ENCODE measurements at places on chromosomes 5 and 9.
A peak's percentile ranks its signal among the peaks of the same experiment; 100 is the strongest.

GRCh38 chr5:96219580-96220281 lies 213.3 kb downstream of the PCSK1 start:
- peak; percentile 91 for DNase-seq

DNA sequence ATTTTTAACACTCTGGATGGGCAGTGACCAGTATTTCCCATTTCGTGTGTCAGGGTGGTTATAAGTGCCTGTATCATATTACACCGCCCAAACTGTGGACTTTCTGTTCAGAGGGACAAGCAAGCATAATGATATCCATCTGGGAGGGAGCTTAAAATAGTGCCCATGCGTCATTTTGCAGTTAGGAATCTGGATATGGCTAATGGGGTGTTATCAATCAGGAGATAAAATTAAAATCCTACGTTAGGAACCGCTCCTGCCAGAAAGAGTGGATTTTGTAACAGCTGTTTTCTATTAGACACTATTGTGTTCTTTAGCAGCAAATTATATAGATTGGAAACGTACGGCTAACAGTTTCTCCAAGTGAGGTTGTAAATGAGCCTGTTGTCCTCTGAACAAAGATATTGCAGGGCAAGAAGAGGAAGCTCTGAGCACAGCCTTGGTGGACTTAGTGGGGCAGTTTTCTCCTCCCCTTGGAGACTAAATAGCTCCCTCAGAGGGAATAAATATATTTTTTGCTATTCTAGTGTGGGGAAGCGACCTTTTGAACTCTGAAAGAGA lies 160.4 kb downstream of the SPATA31D1 start:
- DNase-seq, result peak; percentile 96

DNA sequence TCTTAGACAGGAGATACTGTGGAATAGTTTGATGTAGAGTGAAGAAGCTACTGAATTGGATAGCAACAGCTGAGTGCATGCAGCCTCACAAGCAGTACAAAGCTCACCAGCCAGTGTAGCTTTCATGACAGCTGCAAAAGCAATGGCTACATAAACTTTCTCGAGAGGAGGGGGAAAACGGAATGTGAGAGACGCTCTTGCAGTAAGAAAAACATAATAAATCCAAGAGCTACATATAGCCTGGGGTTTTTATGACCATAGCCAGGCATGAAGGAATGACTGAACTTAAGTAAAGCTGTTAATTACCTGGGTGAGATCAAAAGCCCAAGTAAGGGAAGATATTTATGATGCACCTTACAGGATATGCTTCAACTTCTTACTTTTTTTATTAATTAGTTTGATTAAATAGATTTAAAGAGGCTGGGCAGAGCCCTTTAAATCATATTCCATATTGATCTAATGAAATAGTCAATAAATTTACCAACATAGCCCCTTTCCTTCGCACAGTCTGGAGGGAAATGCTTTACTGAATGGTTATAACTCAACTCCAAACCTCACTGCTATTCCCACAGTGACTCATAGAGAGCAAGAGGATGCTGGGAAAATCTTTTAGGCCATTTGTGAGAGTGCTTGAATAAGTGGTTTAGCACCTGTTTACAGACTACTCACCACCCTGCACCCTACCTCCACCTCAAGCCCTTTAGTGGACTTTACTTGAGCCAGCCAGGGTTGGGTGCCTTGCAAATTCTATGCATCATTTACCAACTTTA lies 407.2 kb upstream of the CLINT1 start:
- no peak for DNase-seq

GRCh38 chr5:31963358-31964006 lies 210.6 kb downstream of the GOLPH3 start:
- DNase-seq, result no peak

- DNase-seq, result no peak
These were observed 285.7 kb upstream of the TUT7 start for GRCh38 chr9:86639899-86640379.

- DNase-seq, result peak; percentile 86
These were observed 11.5 kb downstream of the PDLIM4 start for GRCh38 chr5:132268769-132269551.

GRCh38 chr5:109645707-109646192 lies 44.0 kb upstream of the MAN2A1 start:
- DNase-seq, result no peak

DNA sequence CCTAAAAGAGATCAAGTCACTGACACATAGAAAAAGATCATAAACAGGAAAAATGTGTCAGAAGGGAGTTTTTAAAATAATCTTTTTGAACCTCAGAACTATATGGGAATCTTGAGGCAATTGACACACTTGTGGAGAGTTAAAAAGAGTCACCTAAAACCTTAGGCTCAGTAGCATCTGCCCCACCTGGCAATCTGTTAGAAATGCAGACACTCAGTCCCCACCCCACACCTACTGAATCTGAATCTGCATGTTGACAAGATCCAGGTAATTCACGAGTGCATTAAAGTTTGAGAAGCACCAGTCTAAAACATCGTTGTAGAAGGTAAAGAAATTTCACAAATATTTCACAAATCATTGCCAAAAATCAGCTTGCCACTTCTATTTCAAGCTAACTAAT lies 388.3 kb downstream of the NR2F1-AS1 start:
- DNase-seq, result no peak

DNA sequence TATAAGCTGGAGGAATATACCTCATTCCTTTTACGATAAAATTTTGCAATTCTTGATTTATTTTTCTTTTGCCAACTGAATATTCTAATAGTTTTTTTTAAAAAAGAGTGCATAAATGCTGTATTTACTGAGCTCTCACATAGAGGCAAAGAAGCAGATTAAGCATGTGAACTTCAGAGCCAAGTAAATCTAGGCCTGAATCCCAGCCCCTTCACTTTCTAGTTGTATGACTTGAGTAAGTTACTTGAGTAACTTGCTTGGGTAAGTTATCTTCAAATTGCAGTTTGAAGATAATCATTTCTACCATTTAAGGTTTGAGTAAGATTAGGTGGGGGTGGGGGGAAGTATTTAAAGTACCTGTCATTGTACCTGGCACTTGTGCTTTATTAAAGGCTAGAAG lies 21.8 kb downstream of the LURAP1L start:
- no peak for DNase-seq

GRCh38 chr9:14501366-14501765 lies 187.4 kb upstream of the NFIB start:
- no peak for DNase-seq

- DNase-seq, result no peak
These were observed 39.5 kb downstream of the SLC22A5 start for GRCh38 chr5:132408965-132409364.

- DNase-seq, result no peak
These were observed 430.5 kb upstream of the RORB start for GRCh38 chr9:74066605-74067004.

DNA sequence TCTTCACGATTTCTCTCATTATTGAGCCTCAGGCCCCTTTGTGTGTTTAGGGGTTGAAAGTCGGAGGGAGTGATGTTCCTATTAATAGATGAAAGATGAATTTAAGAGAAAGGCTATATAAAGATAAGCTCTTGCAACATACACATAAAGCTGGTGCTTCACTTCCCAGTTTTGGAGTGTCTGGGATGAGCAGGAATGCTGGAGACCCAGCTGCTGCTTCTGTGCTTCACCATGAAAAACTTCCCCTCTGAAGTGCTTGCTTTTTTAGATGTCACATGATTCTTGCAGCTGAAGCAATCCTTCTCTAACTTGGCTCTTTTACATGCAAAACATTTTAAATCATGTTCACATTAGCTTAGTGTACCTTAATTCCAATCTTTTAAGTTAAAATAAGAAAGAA lies 19.7 kb upstream of the SNCAIP start:
- DNase-seq, result peak; percentile 11

DNA sequence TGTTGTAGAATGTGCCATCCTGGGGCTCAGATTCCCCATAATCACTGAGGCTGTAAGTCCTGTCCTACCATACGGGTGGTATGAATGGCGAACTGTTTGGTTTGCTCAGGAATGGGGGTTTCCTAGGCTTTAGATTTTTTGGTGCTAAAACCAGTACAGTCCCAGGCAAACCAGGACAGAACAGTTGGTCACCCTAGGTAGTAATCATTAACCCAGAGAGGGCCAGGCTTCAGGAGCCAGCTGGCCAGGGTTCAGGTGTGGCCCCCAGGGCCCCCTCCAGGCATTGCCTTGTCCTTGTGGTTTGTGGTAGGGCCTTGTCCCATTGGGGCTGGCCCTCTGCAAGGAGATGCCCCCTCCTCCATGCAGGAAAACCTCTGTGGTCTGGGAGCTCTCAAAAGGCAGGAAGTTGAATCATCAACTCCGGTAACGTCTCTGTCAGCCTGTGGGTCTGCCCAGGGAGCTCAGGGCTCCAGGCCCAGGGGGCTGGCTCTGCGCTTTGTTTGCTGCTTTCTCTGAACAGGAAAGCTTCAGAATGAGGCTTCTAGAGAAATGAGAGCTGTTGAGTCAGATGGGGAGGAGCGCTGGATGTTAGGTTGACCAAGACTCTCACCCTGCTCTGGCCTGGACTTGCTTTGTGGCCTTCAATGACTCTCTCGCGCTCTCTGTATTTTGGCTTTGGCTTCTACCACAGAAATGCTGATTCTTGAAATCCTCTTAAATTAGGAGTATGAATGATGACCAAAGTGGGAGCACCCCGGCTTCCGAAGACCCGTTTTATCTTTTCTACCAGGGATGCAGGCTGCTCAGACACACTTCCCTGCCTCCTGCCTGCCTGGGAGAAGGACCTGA lies 22.2 kb upstream of the JADE2 start:
- peak; percentile 98 for DNase-seq

DNA sequence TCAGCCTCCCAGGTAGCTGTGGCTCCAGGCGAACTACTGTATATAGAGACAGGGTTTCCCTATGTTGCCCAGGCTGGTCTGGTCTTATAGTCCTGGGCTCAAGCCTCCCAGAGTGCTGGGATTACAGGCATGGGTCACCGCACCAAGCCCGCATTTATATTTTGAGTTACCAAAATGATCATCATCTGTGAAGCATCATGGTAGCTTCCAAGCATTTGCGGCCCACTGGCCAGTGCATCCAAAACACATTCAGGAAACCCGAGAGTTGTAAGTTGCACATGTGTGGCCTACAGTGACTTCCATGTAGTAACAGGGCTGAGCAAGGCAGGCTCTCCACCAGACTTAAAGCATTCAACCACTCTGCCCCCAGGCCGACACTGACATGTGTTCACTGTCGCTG lies 2.3 kb downstream of the BRD3OS start:
- no peak for DNase-seq

DNA sequence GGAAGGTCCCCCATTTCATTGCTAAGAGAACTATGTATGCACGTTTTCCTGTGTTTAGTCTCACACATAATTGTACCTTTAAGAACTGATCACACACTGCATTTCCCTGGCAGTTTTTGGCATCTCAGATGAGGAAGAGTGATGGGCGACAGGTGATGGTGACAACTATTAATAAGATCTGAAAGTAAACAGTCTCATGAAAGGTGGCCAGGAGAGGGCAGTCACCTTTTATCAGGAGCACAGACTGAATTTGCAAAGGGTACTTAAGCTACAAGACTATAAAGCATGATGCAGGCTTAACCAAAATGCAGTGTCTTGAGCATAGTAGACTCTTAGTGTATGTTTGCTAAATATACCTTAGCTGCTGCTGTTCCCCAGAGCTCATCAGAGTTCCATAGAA lies 91.5 kb downstream of the GHR start:
- no peak for DNase-seq

DNA sequence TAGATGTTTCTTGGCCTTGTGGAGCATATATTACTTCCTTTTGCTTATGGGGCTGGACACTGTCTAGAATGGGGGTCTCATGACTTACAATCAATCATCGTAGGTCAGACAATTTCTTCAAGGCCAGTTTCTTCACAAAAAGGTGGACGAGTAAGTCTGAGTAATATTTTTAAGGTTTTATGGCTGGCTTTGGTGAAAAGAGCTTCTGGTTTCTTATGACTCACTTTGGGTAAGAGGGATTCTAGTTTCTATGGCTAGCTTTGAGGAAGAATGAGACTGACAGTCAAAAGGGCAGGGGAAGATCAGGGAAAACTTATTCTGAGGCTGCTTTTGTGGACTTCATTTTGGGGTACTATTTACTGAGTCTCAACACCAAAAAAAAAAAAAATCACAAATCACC lies 2067.2 kb upstream of the C9orf72 start:
- no peak for DNase-seq

DNA sequence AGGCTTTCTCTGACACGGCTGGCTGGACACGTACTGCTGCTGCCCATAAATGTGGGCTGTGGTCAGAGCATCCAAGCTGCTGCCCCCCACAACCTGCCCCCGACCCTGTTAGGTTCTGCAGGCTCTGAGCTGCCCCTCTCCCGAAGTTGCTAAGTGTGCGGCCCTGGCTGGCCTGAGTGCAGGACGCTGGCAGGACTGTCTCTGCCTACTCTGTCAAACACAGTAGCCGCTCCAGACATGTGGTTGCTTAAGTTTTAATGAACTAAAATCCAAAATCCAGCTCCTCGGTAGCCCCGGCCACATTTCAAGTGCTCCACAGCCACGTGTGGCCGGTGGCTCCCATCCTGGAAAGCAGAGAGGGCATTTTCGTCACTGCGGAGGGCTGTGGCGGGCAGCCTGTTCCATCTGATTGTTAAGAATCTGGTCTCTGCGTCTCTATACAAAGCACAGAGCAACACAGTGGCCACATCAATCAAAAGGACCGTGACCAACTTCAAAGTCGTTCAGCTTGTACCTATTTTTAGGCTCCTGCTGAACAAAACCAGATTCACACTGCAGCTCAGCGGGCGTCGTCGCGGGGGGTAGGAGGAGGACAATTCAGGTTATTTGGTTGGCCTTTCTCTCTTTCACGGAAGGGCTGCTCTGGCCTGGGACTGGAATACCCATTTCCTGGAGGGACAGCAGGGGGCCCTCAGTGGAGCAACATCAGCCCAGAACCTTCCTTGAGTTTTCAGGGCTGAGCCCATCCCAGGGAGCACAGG lies 68.9 kb downstream of the PTCH1 start:
- no peak for DNase-seq

DNA sequence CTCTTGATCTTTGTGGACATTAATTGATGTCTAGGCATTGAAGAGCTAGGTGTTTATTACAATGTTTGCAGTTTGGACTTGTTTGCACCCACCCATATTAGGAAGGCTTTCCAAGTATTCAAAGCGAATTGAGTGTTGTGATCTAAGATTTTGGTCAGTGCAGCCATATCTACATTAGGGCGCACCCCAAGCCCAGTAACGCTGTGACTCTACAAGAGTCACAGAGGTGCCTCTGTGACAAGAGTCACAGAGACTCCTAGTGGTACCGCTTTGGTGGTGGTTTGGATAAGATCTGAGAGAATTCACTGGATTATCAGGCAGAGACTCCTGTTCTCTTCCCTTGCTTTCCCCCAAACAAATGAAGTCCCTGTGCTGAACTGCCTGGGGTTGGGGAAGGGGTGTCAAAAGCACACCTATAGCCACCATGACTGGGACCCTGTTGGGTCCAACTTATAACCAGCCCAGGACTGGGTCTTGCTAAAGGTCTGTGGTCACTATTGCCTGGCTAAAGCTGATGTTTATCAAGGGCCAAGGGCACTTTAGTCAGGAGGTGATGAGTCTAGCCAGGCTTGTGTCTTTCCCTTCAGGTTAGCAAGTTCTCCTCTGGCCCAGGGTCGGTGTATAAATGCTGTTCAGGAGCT lies 114.1 kb upstream of the RIOK2 start:
- DNase-seq, result peak; percentile 69

Data from EH (cell line).